ENCODE measurements at places on chromosomes 13 and 19.

GRCh38 chr13:26222520-26223046 lies 469 bp upstream of the RNF6 start:
- DNase-seq, result no peak

GRCh38 chr19:34734537-34735103 lies 577 bp downstream of the ZNF181 start:
- DNase-seq, result no peak

DNA sequence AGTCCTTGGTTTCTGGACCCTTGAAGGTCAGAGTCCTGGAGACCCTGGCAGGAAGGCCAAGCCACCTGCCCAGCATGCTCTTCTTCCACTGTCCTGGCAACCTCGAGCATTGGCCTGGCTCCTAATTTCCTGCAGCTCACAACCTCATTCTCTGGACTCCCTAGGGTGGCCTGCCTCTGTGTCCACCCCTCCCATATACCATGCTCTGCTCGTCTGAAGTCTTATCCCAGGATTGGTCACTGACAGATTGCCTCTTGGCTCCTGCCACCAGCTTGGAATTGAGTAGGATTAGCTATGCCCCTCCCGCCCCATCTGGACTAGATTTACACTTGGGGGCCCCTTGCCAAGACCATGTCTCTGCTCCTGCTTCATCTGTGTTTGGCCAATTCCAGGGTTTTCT lies 17.1 kb upstream of the WASF3 start:
- DNase-seq, result no peak

- no peak for DNase-seq
Measured at GRCh38 chr13:38763446-38764381, 76.8 kb downstream of the FREM2 start.

DNA sequence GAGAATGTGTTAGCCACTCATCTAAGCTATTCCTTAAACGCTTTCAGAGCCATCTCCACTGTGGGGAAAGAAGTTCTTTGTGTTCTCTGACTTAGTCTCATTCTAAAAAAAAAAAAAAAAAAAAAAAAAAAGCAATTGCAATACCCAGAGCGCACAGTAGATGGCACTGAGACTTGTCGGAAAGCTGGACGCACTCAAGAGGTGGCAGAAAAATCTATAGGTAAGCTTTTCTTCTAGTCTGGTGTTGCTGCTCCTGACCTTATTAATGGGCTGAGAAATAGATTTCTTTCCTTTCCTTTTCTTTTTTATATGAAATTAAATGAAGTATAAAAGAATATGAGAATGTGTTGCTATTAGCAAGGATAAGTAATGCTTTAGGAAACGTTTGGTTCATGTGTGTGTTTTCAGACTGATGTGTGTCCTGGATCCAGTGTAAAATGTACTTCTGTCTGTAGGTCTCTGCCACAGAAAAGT lies 4.7 kb upstream of the GJB2 start:
- no peak for DNase-seq

- no peak for DNase-seq
Measured at GRCh38 chr19:17951990-17952976, 14.6 kb upstream of the KCNN1 start.

GRCh38 chr19:39968789-39969188 lies 2.2 kb upstream of the PSMC4 start:
- no peak for DNase-seq

GRCh38 chr19:58372311-58373133 lies 8.3 kb downstream of the ZNF837 start:
- no peak for DNase-seq

- DNase-seq, result no peak
Measured at GRCh38 chr19:21569494-21569865, 64.1 kb downstream of the ZNF429 start.

DNA sequence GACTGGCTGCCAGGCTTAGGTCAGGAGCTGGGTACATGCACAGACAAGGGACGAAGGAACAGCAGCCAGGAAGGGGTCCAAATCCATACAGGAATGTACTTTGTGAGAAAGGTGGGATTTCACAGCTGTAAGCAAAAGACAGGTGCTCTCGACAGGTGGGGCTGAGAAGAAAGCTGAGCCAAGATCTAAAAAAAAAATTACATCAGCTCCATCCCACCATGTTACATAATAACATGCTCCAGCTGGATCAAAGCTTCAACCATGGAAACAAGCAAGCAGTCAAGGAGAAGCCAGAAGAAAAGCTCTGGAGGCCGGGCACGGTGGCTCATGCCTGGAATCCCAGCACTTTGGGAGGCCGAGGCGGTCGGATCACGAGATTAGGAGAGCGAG lies 8.0 kb downstream of the UBXN6 start:
- DNase-seq, result no peak
